ENCODE measurements at places on chromosomes 6 and 20. TPM values are rescaled to one million over a fixed set of nuclear protein-coding genes. Genes with fewer than 3 reads are reported as not detected.

Gene AVP
- not detected for total RNA-seq

Gene TREM2
- 0.08 TPM for total RNA-seq

Gene ULBP2
- 4.1 TPM for total RNA-seq

Gene KCNQ5
- total RNA-seq = 1.4 TPM

Gene SIM1
- not detected for total RNA-seq

Gene TMX4
- total RNA-seq = 17.6 TPM

Gene GABRR1
- not detected for total RNA-seq

Gene LY6G6F
- not detected for total RNA-seq

Gene SLC22A1
- total RNA-seq = 2.4 TPM

Gene CFB
- 1.6 TPM for total RNA-seq

Gene TCP11
- not detected for total RNA-seq

Gene CST3
- 376 TPM for total RNA-seq

Gene ADNP
- 51.6 TPM for total RNA-seq

Gene KCNS1
- not detected for total RNA-seq

Gene FHL5
- not detected for total RNA-seq

Gene C2
- total RNA-seq = 0.30 TPM

Gene MCCD1
- not detected for total RNA-seq

Gene ADAT2
- total RNA-seq = 2.9 TPM

Gene KCNG1
- total RNA-seq = 52.5 TPM

Gene SLC17A1
- not detected for total RNA-seq

Gene SPTLC3
- not detected for total RNA-seq

Gene ZSCAN16
- total RNA-seq = 3.7 TPM

Gene BMP7
- 0.36 TPM for total RNA-seq

Gene MAP3K5
- 1.7 TPM for total RNA-seq
